Activated CD8-positive, alpha-beta memory T cell treated with anti-CD3 and anti-CD28 coated beads, Interleukin-2, amount 50 U/mL, for 4 hours (primary cell): ENCODE measurements at places on chromosomes 1 and 21.

DNA sequence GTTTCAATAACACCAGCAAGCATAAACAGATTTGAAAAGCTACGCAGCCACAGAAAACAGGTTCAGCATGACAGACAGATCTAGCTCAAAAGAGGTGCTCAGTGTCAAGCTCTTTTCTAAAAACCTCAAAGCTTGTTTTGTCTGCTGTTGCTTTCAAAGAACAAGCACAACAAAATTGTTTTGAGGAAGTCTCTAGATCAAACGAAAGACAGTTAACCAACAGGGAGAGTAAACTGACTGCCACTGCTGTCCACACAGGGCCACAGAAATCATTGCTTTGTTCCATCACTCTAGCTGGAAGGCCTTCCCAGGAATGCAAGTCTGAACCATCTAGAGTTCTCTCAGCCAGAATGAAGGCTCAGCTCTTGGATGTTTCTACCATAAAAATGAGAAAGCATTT, 12.8 kb downstream of the APP start:
- DNase-seq, result no peak

- DNase-seq, result no peak
Observed at GRCh38 chr1:183783342-183783741, 21.6 kb upstream of the RGL1 start.

GRCh38 chr1:160009081-160009480, 22.7 kb downstream of the PIGM start:
- DNase-seq, result no peak

- DNase-seq, result peak; percentile 30
Observed at GRCh38 chr1:168509875-168510791, 33.7 kb downstream of the XCL2 start.

DNA sequence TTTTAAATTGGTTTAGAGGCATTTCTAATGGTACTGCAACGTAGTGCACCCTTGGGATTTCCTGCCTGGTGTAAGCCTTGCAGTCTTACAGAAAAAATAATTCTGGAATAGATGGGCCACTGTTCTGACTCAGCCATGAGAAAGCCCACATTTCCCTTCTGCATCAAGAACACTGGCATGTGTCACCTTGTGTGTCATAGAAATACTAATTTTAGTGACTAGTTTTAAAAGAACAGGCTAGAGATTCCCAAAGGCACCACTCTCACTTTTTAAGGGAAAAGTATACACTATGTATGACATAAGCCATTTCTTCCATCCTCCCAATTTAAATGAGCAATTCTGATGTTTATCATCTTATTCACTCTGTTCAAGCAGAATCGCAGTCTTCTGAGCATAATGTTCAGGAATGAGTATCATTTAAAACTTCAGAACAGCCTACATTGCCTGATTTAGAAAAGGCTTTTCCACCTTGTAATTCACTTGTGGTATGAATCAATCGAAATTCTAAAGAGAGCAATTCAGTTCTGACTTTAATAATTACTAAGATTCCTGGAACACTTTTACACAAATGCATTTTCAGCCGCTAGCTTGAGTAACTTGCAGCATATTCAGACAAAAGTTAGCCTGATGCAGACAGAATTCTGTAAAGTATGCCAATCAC, 18.8 kb downstream of the RGS13 start:
- no peak for DNase-seq

- no peak for DNase-seq
Observed at GRCh38 chr1:226353698-226354525, 44.9 kb upstream of the LIN9 start.

DNA sequence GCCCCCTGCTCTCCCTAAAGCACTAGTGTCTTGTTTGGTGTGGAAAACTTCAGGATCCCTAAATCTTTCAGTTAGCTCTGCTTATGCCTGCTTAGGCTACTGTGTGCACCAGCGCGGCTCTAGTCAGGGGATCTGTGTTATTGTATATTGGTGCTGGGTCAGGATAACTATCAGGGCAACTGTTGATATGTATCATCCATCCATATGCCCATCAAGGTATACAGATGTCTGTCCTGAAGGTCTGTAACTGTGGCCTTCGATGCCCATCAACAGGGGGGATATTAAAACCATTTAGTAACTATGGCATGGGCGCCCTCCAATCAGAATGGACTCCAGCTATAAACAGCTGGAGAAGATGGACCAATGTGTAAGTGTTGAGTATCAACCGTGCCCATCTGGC, 12.4 kb downstream of the NT5C1A start:
- no peak for DNase-seq

DNA sequence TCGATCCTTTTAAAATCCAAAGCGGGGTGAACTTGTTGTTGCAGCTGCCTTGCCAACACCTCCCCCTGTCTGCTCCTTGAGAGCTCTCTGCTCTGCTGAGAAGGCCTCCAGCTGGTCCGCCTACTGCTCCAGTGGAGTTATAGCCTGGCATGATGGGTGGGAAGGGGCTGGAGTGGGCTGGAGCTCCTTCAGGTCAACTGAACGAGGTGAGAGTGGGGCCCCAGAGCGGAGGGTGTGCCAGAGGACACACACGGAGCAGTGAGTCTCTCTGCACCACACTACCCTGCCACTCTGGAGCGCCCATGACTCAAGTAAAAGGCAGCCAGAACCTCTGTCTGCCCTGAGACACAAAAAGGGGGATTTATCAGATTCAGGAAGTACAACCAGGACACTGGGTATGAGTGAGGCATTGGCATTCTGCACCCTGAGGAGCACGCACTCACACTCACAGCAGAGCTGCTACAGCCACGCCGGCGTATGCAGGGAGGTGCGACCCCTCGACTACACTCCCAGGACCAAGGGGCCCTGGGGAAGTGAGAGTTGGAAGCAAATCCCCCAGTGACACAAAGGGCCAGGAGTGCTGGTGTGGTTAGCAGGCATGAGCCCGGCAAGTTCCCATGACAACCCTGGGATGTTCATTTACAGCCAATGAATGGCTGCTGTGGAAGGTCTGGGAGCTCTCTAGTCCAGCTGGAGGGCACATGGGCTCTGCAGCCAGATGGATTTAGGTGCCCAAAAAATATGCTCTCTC, 28.0 kb upstream of the EVA1B start:
- no peak for DNase-seq

DNA sequence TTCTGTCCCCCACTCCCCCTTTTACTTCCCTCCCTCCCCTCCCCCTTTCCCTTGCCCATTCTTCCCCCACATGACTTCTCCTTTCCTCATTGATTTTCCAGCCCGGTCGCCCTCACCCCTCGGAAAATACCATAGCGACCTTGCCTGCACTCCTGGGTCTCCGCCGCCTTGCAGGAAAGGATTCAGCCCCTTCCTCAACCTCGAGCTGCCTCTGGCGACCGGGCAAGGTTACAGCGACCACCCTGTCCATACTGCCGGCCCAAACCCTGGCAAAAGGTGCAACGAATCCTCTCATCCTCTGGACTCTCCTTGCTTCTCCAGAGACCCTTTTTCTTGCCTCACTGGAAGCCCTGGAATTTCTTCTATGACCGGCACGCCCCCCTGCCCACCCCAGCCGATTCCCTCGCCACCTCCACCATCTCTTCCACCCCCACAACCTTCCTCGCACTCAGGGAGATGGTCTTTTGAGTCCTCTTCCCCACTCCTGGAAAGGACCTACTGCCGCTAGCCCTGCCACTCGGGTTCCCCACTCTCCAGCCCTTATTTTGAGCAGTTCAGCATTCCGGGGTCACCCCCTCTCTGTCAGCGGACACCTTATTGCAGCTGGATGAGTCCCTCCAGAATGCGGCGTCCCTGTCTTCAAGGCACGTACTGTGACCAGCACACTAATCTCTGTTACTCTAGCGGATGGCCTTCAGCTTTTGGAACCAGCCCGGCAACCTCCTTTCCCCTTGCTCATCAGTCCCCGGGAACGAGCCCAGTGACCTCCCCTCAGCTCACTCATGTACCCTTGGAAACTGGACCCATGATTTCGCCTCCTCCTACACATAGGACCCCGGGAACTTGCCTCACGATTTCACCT, 846 bp downstream of the NSUN4 start:
- no peak for DNase-seq

DNA sequence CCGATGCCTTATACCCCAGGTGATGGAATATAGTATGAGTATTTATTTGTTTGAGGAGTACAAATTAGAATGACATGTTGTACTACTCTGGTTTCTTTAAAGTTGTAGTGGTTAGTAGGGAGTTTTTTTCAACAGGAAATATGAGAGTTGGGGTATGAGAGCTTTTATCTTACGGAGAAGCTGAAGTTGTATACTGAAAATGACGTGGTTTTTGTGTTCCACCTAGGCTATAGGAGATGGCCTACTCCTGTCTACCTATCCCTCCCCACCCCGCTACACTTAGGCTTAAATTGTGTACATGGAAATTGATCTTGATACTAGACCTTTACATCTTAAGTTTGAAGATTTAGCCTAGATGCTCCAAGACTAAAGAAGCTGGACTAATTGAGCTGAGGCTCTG, 6.8 kb upstream of the HAX1 start:
- DNase-seq, result no peak

DNA sequence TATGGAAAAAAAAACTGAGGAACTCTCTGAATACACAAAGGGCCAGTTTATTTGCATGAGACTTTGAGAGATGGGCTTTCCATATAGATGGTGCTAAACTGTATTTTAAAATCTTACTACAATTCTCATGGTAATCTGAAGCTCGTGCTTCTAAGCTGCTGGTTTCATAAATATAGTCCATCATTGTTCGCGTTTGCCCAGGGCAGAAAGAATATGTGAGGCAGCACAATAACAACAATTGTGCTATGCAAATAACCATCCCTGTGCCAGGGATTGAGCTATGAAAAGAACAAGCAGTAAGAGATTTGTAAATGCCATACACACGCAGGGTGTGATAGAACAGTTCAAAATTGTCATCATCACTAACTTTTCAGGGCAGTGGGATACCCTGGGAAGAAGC, 4.9 kb upstream of the EPS15 start:
- no peak for DNase-seq

DNA sequence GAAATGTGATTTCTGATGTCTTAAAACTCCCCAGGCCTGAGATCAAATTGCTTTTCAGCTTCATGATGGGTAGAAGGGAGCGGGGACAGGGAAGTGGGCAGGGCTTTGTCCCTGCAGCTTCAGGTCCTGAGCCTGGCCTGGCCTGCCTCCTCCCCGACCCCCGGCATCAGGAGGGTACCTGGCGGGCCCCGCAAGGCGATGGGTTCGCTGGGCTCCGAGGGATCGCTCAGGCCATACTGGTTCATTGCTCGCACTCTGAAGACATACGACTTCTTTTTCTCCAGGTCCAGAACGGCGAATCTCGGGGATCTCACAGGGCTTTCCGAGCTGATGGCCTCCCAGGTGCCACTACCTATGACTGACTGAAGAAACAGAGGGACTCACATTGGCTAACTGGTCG, 25.5 kb downstream of the MYOM3 start:
- no peak for DNase-seq

- no peak for DNase-seq
Observed at GRCh38 chr1:179384027-179384426, 18.3 kb downstream of the AXDND1 start.

DNA sequence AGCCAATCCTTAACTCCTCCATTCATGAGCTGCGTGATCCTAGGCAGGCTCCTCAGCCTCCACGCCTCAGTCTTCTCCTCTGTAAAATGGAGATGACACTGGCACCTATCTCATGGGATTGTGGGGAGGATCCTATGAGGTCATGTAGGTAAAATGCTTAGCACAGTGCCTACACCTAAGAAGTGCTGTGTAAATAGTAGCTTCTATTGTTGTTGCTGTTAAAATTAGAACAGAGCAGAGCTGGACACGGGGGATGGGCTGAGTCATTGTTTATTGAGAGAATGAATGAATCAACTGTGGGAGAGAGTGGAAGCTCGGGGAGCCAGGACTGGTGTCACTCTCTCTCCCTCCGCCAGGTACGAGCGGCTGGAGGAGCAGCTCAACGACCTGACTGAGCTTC, 43.0 kb downstream of the TMCC2 start:
- DNase-seq, result no peak

DNA sequence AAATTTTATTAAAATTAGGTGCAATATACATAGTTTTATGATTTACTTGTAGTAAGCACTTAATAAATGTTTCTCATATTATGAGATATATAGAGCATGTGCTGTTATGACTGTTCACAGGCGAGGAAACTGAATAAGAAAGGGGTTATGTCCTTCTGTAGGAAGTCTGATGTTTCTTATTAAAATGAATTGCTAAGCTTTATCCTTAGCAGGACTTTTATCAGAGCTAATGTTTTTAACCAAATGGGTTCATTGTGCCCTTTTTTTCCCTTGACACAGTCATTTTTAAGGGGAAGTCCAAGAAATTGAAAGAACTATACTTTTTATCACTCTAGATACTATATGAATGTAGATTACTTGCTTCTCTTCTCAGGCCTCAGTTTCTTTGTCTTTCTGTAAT, 285.2 kb downstream of the PTPRC start:
- no peak for DNase-seq

DNA sequence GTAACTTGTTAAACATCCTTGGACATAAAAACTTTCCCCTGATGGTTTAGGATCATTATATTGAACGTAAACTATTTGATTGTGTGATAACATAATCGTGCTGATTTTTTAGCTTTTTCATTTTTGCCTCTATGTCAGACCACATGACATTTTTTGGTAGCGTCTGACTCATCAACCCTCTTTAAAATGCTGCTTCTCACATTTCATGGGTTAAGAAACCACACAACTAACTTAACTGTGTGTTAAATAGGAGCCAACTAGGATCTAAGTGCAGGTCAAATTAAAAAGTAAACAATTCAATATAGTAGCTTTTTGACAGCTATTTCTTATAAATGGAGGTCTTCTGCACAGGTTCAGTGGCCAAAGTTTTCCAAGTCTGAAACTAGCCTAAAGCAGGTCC, 9.8 kb downstream of the BTG3 start:
- DNase-seq, result no peak

DNA sequence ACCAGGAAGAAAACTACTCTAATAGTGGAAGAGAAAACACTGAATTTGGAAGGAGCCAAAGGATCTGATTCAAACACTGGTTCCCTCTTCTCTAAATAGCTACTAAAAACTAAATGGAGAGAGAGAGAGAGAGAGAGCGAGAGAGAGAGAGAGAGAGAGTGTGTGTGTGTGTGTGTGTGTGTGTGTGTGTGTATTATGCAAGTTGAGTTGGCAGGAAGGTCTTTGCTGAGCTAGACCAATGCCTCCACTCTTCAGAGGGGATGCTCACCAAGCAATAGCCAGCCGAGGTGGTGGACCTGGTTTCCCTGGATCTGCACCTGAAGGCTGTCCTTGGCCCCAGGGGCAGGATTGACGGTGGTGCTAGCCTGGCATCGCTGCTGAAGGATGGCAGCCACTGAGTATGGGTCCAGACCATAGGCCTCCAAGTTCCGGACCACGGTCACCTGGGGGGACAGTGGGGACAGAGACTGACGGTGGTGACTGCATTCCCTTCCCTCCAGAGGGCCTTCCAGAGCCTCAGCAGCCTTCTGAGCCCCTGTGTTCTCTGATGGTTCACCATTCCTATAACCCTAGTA, 18.8 kb downstream of the EIF2D start:
- no peak for DNase-seq

- DNase-seq, result no peak
Observed at GRCh38 chr1:6470132-6471085, 4.4 kb upstream of the TNFRSF25 start.

- no peak for DNase-seq
Observed at GRCh38 chr1:169345511-169345910, 22.1 kb downstream of the NME7 start.
